ENCODE measurements at places on chromosomes 3 and 15. TPM values are rescaled to one million over a fixed set of nuclear protein-coding genes. Genes with fewer than 3 reads are reported as not detected.

DNA sequence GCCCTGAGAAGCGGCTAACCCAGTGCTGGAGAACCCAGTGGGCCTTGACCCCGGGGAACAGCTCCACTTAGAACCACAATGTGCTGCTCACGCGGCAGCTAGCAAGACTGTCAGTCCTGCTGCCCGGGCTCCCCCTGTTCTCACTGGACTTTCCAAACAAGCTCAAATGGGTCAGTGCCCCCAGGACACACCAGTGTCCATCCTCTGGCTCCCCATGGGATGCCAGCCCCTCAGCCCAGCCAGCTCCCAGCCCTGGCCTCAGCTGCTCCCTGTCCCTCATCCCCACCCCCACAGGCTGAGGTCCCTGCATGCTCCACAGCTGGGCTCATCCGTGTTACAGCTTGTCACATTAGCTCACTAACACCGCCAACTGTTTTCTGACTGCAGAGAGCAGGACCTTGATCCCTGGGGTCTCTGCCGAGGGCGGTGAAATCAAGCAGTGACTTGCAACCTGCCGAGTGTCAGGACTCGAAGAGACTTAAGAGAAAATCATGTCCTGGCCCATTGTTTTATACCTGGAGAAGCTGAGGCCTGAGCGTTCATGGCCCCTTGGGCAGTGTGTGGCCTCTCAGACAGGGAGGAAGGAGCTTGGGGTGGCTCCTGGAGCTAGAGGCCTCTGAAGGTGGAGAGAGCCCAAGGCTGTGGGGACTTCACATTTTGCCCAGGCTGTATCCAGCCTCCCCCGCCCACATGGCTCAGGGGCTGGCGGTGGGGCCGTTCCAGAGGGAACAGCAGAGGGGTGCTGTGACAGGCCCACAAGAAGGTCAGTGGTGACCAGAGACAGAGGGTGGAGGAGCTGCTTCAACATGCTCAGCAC, 157.5 kb downstream of the MEGF11 start:
- DNase-seq: no peak

GRCh38 chr3:94972066-94972465, 909.2 kb downstream of the NSUN3 start:
- DNase-seq: no peak

UROC1 gene
- polyA plus RNA-seq: not detected

- no peak for DNase-seq
Measured at GRCh38 chr3:2838546-2839157, 271.5 kb downstream of the IL5RA start.

GRCh38 chr15:49621887-49622286, 1.0 kb downstream of the DTWD1 start:
- no peak for DNase-seq

DNA sequence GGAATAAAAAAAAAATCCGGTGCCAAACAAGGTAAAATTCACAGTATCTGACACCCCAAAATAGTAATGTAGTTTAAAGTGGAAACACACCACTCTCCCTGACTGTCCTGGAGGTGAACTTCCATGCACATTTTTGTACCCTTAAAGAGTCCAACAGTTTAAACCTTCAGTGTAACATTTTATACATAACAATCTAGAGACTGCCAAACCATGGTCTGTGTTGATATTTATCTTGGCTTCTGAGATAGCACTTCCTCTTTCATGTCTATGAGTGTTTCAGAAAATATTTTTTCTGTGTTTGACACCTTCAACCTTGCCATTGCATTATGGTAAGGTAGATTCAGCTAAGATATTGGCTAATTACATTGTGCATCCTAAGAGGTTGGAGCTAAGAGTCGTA, 13.9 kb downstream of the TMEM45A start:
- DNase-seq: no peak

DNA sequence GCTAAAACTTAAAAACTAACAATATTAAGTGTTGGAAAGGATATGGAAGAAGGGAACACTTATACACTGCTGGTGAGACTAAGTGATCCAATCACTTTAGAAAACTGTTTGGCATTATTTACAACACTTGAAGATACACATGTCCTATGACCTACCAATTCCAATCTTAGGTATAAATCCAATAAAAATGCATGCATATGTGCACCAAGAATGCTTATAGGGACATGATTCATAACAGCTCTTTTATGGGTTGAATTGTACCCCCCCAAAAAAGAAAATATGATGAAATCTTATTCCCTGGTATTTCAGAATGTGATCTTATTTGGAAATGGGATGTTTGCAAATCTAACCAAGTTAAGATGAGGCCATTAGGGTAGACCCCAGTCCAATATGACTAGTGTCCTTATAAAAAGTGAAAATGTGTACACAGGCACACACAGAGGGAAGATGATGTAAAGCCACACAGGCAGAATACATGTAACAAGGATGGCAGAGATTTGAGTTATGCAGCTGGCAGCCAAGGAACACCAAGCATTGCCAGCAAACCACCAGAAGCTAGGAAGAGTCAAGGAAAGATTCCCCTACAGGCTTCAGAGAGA, 15.3 kb downstream of the CCR8 start:
- no peak for DNase-seq

SLC6A20 gene
- not detected for polyA plus RNA-seq

SKOR1 gene
- not detected for polyA plus RNA-seq

ARPC4 gene
- polyA plus RNA-seq: 205 TPM

CCR5 gene
- polyA plus RNA-seq: not detected

DNA sequence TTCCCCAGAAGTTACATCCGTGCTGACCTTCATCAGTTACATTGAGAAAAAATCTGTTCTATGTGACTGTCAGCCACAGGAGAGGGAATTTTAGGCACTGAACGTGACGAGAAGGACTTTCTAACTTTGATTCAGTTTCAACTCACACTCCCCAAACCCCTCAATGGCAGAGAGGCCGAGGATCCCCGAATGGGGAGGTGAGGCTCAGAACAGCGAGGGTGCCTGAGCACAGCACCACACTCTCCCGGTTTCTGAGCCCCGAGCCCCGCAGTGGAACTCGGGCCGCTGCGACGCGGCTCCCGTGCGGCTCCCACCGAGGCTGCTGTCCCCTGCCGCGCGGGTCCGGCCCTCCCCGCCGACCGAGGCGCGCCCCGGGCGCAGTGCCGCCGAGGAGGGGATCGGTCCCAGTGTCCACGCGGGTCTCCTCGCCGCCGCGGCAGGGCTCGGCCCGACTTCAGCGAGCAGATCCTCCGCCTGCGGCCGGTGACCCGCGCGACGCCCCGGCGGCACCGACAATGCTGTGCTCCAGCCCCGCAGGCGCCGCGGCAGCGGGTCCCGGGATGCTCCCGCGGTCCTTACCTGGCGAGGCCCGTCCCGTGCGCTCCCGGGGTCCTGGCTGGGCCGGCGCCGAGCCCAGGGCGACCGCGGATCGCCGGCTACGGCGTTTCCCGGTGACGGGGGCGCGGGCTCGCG, 439 bp downstream of the CTXND1 start:
- no peak for DNase-seq

CCDC9B gene
- polyA plus RNA-seq: 0.07 TPM

GRCh38 chr3:169103951-169104941, 559.3 kb downstream of the MECOM start:
- no peak for DNase-seq

TMCO5A gene
- polyA plus RNA-seq: not detected

DNA sequence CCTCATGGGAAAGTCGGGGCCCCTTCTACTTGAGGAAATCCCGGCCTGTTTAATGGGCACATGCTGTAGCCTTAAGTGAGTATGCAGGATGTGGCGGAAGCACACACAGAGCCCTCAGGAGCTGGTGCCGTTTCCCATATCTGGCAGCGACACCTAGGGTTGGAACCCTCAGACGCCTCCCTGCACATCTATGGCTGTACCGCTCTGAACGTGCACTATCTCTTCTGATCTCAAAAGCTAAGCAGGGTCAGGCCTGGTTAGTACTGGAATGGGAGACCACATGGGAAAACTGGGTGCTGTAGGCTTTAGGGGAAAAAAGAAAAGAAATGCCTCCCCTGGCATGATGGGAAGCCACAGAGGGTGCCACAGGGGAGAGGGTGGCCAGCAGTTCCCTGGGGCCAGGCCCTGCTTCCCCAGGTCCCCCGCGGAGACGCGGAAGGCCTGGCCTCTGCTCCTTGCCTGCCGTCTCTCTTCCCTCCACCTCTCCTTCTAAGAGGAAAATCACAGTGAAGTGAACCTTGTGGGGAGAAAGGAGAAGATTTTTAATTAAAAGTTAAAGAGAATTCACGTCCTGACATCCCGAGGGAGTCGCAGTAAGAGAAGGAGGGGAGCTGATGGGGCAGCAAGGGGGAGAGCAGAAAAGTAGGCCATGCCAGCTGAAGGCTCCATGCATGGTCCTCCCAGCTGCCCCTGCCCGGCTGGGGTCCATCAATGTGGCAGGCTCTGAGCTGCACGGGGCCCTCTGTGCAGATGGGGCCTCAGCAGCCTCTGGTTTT, 60.5 kb upstream of the TMEM115 start:
- DNase-seq: no peak

UTS2B gene
- polyA plus RNA-seq: not detected

GRCh38 chr15:48966595-48967301, 3.0 kb upstream of the SHC4 start:
- DNase-seq: no peak

- peak; percentile 37 for DNase-seq
Measured at GRCh38 chr3:143529018-143529478, 319.2 kb downstream of the SLC9A9 start.

DNA sequence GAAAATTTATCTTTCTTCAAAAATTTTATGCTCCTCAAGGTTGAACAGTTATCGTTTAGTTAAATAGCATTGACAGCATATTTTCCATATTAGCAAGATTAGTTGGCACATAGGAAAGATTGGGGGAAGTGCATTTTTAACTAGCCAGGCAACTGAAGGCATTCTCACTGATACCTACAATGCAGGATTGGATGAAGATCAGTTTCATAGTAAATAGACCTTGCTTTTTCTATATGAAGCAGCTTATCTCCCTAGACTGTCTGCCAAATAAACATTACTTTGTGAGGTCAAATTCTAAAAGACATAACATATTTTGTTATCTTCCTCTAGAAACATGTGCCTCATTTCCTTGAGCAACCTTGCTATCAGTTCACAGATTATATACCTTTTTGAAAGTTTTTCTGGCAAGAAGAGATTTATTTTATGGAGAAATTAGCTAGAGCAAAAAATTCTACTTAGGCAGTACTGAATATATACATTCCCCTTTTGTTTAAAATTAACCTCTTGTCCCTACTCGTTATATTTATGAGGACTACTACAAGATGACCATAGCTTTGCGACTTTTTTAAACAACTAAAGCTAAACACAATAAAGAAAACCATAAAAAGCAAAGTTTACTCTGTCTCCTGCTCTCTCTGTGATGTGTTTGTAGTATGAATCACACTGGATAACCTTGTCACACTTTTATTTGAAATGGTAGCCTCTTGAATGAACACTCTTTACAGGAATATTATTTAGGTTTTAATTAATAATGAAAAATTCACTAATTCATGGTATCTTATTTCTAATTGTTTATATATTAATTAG, 654.9 kb upstream of the TBL1XR1 start:
- DNase-seq: no peak

- DNase-seq: no peak
Measured at GRCh38 chr3:156040041-156040440, 80.3 kb upstream of the KCNAB1 start.

GRCh38 chr15:49492151-49492550, 69.1 kb downstream of the FGF7 start:
- no peak for DNase-seq

GRCh38 chr3:45763303-45763675, 33.0 kb downstream of the SLC6A20 start:
- DNase-seq: no peak

GRCh38 chr15:58185439-58185838, 47.3 kb downstream of the AQP9 start:
- DNase-seq: peak; percentile 3

DNA sequence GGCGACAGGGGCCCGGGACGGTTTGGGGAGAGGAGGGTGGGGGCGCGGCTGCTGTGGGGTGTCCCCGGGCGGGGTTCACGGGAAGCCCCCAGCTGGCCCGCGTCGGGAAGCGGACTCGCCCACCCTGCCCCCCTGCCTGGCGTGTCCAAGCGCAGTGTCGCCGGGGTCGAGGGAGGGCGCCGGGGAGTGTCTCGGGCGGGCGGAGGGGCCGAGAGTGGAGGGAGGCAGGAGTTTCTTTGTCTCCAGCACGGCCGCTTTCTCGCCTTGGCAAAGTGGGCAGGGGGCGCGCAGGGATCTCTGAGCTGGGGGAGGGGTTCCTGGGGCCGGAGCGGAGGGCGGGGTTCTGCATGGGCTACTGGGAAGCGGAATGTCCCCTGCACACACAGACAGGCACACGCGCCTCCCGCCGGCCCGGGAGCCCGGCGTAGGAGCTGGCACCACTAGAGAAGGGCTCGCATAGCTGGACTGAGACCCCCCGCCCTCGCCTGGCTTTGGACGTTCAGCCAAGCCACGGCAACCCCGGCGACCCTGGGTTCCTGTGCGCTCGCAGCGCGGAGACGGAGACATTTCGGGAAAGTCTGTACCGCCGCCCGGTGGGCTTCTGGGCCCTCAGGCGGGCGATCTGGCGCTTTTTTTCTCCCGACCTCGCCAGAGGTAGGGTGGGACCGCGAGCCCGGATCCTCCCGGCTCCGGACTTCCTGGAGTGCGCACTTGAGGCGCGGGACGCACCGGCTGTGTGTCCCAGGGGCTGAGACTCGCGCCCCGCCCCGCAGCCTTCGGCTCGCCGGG, 822 bp downstream of the ST8SIA2 start:
- DNase-seq: no peak

ZFAND6 gene
- 89.2 TPM for polyA plus RNA-seq

- no peak for DNase-seq
Measured at GRCh38 chr3:23405081-23405480, 202.0 kb downstream of the UBE2E2 start.

- DNase-seq: no peak
Measured at GRCh38 chr3:48738926-48739616, 22.1 kb upstream of the IP6K2 start.

PATL2 gene
- 17.3 TPM for polyA plus RNA-seq

DNA sequence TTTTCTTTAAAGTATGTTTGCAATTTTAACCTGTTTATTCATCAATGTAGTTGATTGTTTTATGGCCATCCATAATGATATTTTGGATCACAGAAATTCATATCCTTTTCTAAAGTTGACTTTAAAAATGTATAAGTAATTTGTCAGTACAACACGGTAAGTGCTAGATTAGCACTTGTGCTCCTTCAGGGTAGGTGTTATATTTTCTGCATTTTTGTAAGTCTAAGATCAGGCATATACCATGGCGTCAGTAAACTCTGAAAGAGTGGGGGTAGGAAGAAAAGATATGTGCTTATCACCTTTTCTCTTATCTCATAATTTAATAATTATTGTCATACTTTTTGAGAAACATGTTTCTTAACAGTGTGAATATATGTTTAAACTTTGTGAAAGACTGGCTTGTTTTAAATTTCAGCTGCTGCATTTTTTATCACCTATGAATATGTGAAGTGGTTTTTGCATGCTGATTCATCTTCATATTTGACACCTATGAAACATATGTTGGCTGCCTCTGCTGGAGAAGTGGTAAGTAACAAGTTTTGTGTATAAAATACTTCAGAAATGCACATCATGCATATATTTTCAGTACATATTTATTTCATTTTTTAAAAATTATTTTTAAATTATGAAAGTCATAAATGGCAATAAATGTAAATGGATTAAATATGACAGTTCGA, 22.1 kb downstream of the SLC25A26 start:
- DNase-seq: no peak
